ENCODE measurements at places on chromosomes 7 and 10.

DNA sequence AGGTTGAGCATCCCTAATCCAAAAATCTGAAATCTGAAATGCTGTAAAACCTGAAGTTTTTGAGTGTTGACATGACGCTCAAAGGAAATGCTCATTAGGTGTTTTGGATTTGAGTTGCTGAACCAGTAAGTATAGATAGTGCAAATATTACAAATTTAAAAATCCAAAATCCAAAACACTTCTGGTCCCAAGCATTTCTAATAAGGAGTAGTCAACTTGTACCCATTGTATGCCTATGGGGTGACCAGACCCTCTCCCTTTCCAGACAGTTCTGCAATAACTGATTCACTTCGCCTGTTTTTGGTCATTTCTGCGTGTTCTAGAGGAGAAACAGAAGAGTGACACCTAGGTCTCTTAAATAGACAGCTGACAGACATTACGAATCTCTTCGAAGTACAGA, 90.3 kb downstream of the MMRN2 start:
- no peak for DNase-seq

DNA sequence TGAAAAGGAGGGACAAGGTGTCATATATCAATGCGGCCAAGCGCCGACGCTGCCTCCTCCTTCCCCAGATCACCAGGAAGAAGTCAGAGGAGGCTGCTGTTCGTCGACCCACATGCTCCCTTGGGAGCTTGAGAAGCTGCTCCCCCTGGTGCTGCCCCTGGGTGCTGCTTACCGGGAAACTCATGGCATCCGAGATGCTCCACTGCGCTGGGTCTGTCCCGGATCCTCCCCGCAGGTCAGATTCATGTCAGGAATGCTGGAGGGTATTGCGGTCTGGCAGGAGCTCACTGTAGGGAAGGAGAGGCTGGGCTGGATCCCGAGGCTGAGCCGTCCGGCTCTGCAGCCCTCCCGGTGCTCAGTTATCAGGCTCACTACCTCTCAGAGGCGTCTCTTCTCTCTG, 123.7 kb upstream of the FAM20C start:
- DNase-seq, result no peak

GRCh38 chr7:14822481-14822854, 80.1 kb downstream of the DGKB start:
- DNase-seq, result no peak

- DNase-seq, result no peak
Measured at GRCh38 chr7:88477976-88478375, 171.3 kb upstream of the STEAP4 start.

DNA sequence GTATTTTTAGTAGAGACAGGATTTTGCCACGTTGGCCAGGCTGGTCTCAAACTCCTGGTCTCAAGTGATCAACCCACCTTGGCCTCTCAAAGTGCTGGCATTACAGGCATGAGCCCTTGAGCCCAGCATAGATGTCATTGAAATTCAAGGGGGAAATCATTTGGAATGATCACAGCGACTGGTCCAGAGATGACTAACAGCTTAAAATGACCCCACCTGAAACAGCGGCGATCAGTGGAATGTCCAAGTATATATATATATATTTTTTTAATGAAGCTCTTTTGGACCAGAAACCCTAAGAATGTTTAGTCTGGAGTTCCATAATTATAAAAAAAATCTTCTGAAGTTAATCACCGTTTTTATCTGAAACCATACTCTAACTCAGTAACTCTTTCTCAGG, 12.5 kb upstream of the AKR1E2 start:
- no peak for DNase-seq

DNA sequence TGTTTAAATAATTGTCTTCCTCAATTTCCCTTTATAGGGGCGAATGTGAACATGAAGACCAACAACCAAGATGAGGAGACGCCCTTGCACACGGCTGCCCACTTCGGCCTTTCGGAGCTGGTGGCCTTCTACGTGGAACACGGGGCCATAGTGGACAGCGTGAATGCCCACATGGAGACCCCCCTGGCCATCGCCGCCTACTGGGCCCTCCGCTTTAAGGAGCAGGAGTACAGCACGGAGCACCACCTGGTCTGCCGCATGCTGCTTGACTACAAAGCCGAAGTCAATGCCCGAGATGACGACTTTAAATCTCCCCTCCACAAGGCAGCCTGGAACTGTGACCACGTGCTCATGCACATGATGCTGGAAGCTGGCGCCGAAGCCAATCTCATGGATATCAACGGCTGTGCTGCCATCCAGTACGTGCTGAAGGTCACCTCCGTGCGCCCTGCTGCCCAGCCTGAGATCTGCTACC, 42.1 kb downstream of the ASB4 start:
- DNase-seq, result no peak

DNA sequence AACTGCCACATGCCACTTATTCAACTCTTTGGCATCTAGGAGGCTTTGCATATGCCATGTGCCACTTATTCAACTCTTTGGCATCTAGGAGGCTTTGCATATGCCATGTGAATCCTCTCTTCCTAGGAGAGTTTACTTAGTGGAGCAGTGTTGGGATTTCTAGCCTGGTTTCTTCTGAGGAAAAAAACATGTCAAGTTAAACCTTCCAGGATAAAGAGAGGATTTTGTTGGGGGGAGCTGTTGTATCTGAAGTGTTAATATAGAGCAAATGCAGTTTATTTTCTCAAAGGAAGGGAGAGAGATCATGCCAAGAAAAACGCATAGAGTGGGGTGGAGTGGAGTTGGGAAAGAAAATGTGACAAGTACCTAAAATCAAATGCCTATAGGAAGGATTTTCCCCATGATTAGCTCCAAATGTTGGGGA, 91.5 kb downstream of the MCU start:
- no peak for DNase-seq

All from H1 (cell line).